ENCODE measurements at places on chromosomes 2 and 18.

- no peak for DNase-seq
Measured at GRCh38 chr18:64119916-64120315, 29.0 kb downstream of the LINC00305 start.

DNA sequence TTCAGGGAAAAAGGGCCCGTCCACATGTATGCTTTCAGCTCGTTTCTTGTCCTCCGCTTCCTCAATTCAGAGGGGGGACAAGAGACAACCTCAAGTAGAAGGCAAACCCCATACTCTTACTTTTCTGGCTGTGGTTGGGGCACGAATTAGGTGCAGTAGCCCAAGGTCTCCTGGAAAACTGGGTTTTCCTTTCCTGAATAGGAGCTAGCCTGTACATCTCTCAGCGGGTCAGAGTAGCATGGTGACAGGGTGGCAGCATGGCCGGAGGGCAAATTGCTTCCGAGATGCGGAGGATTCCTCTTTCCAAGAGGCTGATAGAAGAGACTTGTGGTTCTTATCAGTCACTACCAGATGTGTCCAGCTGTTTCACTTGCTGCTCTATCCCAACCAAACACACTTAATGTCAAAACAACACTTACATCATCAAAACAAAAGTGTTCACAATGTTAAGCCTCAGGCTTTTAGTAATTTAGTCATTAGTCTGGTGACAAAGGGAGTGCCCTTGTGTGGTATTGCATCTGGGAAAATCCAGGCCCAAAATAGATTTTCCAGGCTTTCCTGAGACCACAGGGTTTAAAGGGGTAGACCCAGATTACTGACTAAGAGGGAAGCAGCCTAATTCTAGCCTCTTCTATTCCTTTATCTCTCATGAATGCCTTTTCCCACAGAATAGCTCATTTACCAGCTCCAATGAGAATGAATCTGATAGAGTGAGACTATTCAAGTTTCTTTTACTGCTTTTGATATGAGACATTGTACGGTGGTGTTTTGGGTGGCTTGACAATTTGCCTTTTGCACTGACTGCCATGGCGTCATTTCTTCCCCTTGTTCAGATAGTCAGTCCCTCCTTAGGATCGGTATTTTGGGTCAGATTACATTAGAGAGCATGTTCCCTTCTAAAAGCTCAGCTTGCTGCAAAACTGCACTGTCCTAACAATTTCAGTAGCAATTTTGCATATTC, 162.0 kb downstream of the LTBP1 start:
- DNase-seq, result no peak

GRCh38 chr2:199395311-199395710, 62.4 kb downstream of the SATB2 start:
- DNase-seq, result no peak

DNA sequence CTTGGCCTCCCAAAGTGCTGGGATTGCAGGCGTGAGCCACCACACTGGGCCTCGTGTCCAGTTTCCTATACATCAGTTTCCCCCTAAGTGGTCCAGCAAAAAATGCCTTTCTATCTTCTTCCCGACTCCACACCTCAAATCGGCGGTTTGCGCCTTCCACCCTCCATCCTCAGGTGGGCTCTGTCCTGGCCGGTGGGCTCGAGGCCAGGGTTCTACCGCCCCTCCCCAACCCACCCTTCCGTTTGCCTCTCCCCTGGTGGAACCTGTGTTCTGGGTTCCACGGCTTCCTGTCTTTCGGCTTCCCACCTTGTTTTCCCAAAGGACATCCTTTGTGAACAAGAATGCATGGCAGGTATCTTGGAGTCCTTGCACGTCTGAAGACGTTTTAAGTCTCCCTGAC, 104.4 kb downstream of the HS6ST1 start:
- DNase-seq, result no peak

DNA sequence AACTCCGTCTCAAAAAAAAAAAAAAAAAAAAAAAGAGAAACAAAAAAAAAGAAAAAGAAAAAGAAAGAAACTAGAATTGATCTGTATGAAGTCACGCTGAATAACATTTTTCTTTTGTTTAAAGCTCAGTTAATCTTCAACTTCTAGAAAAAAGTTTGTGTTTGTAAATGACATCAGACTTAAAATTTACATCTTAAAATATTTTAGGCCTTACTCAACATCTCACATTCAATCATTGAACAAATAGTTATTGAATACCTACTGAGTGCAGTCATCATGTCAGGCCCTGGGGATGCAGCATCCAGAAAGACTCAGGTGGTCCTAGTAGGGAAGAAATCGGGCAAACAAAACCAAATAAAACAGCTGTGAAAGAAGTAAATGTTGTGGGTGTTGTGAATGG, 292.3 kb upstream of the FANCL start:
- DNase-seq, result no peak

GRCh38 chr2:172693037-172693436, 42.6 kb upstream of the RAPGEF4 start:
- DNase-seq, result peak; percentile 95

GRCh38 chr2:240340361-240340761, 95.1 kb upstream of the GPC1 start:
- DNase-seq, result no peak
